ENCODE measurements at places on chromosomes 13 and 19.

DNA sequence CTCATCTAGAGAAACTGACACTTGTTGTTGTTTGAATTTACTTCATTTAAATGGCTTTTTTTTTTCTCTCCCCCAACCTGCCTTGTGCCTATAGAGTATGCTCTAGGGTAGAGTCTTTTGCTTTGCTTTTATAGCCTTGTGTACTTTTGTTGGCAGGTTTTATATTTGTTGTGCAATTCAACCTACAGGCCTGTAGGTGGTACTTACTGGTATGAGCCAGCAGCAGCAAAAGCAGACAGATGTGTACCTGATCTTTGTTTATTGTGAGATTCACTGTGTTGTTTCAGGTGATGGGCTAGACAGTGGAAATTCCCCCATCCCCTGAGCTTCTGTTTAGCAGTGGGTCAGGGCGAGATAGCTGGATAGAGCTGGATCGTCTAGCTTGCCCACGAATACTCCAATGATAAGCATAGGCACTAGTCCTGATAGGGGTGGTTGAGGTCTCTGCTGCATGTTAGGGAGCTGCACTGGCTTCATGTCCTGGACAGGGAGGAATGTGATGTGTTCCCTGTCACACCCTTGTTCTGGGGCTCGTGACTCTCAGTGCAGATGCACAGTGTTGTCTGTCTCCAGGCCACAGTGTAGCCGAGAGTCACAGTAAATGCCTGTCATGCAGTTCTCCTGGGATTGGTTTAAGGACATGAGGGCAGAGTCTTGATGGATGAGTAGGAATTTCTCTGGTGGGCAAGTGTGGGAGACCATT, 21.3 kb downstream of the DNAJC3 start:
- DNase-seq: no peak

GRCh38 chr13:98325724-98326123, 148.7 kb upstream of the RNF113B start:
- no peak for DNase-seq

DNA sequence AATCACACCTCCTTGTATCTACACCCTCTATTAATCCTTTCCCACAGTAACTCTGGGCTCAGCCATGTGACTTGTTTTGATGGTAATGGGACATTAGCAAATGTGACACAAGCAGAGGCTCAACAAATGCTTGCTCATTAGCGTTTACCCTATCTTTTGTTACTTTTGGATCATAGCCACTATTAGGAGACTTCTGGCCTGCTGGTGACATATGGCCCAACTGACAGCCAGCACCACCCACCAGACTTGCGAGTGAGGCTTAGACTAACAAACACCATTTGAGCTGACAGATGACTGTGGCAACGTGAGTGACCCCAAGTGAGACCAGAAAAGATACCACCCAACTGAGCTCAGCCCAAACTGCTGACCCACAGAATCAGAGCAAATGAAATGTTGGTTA, 154.1 kb downstream of the OLFM4 start:
- DNase-seq: no peak

DNA sequence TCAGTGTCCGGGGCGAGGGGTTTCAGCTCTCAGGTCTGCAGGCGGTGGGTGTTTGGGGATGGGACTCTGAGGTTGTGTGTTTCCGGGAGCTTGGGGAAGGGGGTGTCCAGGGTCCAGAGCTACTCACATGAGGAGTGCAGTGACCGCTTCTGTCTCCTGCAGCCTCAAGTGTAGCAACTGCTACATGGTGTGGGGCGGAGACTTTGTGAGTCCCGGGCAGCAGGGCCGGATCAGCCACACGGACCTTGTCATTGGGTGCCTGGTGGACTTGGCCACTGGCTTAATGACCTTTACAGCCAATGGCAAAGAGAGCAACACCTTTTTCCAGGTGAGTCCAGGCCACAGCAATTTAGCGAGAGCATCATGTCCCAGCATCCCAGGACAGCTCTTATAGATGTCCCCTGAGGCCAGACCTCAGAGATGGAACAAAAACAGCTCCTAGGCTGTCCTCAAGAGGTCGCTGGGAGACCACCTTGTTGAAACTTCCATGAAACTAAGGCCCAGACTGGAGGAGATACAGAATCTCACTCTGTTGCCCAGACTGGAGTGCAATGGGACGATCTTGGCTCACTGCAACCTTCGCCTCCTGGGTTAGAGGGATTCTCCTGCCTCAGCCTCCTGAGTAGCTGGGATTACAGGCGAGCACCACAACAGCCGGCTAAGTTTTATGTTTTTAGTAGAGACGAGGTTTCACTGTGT, 44.9 kb downstream of the RYR1 start:
- no peak for DNase-seq

- DNase-seq: peak; percentile 80
These were observed 21.2 kb downstream of the INSR start for GRCh38 chr19:7272856-7273578.

DNA sequence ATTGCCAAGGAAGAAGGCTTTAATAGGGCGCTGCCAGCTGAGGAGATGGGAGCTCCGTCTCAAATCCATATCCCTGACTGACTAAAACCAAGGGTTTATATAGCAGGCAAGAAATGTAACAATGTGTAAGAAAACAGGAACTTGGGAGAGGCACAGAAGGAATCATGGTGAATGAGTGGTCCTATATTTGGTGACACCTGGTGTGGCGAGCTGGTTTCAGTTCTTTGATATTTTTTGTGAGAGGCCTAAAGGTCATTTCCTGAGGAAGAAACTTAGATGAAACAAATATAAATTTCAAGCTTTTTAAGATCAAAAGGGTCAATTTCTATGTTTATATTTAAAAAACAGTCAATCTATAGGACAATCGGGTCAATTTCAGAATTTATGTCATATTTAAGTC, 826.3 kb downstream of the SLITRK6 start:
- DNase-seq: no peak

DNA sequence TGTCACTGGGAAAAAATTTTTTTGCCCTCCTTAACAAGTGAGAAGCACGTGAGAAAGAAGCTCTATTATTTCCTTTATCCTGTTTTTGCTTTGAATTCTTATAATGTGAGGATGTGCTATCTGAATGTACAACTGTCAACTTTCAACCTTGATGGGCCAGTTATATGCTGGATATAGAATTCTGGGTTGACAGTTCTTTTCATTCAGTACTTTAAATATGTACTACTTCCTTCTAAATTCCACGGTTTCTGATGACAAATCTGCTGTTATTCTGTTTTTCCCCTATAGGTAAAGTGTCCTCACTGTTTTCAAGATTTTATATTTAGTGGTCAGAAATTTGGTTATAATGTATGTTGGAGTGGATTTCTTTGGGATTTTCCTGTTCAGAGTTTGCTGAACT, 29.9 kb downstream of the ZDHHC20 start:
- no peak for DNase-seq

- no peak for DNase-seq
These were observed 442.7 kb downstream of the OXGR1 start for GRCh38 chr13:96551546-96551945.

- no peak for DNase-seq
These were observed 1198.5 kb downstream of the EFNB2 start for GRCh38 chr13:105336706-105337576.

DNA sequence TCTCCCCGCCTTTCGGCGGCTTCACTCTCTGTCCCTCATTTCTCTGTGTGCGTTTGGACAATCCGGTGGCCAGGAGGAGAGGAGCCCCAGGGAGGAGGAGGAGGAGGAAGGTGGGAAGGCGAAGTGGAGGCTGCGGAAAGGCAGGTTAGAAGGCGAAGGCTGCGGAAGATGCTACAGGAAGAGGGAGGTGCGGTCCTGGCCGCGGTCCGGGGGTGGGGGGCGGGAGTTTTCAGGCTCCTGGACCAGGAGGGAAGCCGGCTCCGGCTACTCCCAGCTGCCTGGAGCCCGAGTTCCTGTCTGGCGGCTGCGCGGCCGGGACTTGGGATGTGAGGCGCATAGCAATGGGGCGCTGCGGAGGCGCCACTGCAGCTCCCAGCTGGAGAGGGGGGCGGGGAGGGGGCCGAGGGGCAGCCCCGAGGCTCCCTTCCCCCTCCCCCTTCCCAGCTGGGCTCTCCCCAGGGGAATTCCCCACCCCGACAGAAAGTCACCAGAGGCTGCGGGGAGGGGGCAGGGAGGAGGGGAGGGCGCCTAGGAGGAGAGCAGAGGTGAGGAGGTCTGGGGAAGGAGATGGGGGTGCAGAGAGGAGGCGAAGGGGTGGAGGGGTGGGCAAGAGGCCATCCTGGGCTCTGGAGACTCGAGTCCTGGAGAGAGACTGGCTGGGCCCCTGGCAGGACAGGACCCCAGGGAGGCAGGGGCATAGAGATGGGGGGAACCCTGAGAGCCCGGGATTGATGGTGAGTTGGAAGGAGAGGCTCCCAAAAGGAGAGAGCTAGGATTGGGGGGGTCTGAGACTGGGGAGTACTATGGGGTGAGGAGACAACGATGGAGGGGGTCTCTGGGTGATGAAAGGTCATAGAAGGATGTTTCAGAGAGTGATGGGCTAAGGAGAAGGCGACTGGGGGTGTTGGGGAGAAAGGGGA, 2.0 kb downstream of the LRRC4B start:
- DNase-seq: no peak

GRCh38 chr13:111339366-111340143, 19.1 kb downstream of the TEX29 start:
- DNase-seq: no peak

GRCh38 chr19:50723069-50723468, at the start of gene CLEC11A:
Gene CLEC11A (plus strand): TSS chr19:50723364. CDS start chr19:50723526, 162 bp downstream.
- DNase-seq: peak; percentile 70

DNA sequence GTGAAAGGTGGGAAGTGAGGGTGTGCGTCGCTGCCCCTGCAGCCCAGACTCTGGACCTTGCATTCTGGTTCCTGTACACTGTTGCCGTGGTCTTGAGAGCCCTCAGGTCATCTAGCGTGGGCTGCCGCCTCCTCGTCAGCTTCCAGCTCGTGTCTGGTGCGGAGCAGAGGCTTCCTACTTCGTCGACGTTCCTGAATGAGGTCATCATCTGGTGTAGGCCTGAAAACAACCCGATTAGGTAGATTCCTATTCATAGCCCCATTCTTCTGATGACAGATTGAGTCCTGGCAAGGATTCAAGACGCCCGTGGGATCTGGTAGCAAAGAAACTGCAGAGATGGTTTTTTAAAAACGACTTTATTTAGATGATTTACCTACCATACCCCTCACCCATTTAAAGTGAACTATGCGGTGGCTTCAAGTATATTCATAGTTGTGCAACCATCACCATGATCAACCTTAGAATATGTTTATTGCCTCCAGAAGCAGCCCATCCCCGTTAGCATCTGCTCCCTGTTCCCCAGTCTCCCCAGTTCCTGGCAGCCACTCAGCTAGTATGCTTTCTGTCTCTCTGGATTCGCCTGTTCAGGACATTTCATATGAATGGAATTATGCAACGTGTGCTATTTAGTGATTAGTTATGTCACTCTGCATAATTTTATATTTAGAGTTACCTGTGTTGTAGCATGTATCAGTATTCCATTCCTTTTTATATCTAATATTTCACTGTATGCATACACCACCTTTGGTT, 13.8 kb downstream of the NAXD start:
- DNase-seq: no peak
